ENCODE measurements at places on chromosomes 7 and 10. TPM values are rescaled to one million over a fixed set of nuclear protein-coding genes. Genes with fewer than 3 reads are reported as not detected.

Gene GJD4
- not detected for total RNA-seq

Gene TUBB8
- 2.8 TPM for total RNA-seq

Gene SLC18A3
- 0.66 TPM for total RNA-seq

Gene NODAL
- total RNA-seq = 1.2 TPM

Gene SPDYE2
- total RNA-seq = not detected

Gene TRIM74
- total RNA-seq = 0.87 TPM

Data from motor neuron (in vitro differentiated cells).